ENCODE measurements at places on chromosomes 16 and 17.

- no peak for DNase-seq
These were observed 75.2 kb downstream of the SCNN1B start for GRCh38 chr16:23377071-23377931.

GRCh38 chr17:77609553-77610517 is 348.7 kb upstream of the TNRC6C start:
- DNase-seq, result no peak

- no peak for DNase-seq
These were observed 446.1 kb downstream of the SOX9 start for GRCh38 chr17:72566671-72567484.

- DNase-seq, result no peak
These were observed 51.4 kb upstream of the TMEM132E start for GRCh38 chr17:34527908-34528470.

DNA sequence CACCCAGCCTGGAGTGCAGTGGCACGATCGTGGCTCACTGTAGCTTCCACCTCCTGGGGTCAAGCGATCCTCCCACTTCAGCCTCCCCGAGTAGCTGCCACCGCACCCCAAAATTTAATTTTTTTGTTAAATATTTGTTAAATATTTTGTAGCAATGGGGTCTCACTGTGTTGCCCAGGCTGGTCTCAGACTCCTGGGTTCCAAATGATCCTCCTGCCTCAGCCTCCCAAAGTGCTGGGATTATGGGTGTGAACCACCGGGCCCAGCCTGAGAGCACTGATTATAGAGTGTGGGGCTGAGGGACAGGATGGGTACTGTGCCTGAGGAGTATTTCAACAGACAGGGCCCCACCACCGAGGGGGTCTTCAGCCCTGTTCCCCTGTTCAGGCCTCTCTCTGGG is 35.6 kb downstream of the TPSG1 start:
- no peak for DNase-seq

DNA sequence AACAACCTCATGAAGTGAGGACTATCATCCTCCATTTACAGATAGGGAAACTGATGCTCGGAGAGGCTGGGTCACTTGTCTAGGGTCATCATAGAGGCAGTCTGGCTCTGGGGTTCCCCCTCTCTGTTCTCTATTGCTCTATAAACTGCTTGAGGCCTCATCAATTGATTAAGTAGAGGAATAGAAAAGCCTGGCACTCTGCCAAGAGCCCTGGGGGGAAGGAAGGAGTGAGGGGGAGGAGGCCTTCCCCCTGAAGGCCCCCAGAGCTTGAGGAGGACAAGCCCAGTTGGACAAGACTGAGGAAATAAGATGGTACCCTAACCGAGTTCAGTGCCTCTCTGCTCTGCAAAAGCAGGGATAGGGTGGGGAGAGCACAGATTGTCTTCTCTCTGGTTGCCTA is 21.0 kb downstream of the SDK2 start:
- no peak for DNase-seq

DNA sequence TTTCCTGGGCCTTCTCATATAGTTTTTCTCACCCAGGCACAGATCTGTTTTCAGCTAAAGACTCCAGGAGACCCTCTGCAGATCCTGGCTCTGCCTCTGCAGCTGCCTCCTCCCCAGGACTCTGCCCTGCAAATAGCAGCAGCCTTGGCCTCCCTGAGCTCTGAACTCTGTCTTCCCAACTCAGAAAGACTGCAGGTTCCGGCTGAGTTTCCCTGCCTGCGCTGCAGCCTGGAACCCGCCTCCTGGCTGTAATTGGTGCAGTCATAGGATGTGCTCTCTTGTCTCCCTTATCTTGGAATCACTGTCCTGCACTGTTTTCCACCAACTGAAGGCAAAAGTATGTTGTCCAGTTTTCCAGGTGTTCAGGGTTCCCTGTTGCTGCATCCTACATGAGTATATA is 14.3 kb upstream of the DNASE1 start:
- no peak for DNase-seq

DNA sequence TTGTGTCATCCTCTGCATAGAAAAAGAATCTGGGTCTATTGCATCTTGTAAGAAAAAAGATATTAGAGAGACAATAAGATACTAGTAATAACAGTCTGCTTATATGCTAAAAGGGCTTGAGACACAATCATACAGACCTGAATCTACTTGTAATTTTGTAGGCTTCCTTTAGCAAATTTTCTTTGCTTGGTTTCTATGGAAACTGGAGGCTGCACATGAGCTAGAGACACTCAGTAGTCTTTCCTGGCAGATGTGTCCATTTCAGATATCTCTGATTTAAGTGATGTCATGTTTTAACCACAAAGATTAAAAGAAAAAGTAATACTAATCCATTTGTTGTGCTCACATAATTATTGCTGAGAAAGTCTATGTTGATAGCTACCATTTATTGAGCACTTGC is 123.9 kb upstream of the GNAO1 start:
- no peak for DNase-seq

DNA sequence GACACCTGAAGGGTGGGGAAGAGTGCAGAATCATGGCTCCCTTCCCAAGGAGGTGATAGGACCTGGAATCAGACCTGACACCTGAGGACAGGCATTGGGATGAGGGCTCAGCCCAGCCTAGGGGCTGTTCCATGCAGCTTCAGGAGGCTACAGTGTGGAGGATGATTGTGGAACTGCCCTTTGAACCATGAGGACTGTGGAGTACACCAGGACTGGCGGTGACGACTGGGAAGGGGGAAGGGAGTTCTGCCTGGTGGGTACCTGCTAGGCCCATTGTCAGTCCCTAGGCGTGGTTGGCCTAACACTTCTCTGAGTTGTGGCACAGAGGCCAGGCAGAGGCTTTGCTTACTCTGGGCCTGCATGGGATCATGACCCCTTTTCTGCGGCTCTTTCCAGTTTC is 76.1 kb downstream of the MPRIP start:
- no peak for DNase-seq

DNA sequence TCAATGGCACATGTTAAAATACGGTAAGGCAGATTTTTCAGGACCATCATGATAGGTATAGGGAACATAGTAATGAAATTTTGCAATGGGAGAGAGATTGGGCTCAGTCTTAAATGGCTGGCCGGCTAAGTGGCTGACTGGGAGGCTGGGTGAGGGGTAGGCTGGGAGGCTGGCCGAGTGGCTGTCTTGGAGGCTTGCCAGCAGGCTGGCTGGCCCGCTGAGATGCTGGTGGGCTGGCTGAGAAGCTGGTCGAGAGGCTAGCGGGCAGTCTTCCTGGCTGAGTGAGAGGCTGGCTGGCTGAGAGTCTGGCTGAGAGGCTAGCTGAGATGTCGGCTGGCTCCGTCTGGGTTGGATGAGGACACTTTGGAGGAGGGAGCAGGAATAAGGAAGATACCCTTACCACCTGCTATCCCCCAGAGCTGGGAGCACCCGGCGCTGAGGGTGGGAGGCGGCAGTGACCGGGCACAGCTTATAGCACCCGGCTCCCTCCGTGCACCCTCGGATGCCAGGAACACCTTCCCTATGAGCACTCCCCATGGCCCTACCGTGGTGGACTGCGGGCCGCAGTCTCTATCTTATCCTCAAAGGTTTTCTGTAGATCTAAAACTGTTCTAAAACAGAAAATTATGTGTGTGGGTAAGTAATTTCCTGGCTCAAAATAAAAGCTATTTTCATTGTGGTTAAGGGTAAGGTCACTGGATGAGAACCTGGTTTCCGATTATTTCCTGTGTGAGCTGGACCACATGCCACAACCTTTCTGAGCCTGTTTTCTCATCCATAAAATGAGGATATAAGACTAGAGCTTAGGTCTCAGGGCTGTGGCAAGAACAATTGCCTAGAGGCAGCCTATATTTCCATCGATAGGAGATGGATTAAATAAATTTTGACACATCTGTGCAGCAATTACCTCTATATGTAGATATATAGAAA is 34.5 kb upstream of the TMC5 start:
- no peak for DNase-seq

- DNase-seq, result no peak
These were observed 5.9 kb upstream of the CORO6 start for GRCh38 chr17:29628644-29629043.

DNA sequence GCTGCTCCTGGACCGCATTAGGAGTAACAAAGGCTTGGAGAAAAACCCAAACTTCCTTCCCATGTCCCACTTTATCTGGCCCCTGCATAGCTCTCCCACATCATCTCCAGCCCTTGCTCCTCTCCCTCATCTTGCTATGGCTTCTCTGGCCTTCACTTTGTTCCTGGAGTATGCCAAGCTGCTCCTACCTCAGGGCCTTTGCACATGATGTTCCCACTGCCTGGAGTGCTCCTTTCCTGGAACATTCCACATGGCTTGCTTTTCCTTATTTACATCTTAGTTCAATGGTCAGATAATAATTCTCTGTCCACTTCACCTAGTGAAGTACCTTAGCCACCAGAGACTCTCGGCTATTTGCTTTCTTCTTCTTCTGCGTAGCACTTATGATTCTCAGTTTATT is 4.3 kb upstream of the KSR1 start:
- no peak for DNase-seq

DNA sequence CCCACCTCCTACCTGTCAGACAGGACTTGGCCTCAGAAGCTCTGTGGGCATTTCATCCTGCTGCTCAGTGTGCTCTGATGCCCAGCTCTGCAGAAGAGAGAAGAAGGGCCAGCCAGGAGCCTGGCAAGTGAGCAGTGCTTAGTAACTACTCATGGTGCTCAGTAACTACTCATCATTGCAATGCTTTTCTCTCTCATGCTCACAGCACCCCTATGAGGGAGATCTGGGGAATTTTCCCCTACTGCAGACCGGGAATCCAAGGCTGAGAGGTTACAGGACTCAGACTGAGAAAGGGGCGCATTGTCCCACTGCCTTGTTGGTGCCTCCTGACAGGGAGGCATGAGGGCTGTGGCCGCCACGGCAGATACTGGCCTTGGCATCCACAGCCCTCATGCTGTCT is 261.1 kb downstream of the C16orf95 start:
- DNase-seq, result no peak

DNA sequence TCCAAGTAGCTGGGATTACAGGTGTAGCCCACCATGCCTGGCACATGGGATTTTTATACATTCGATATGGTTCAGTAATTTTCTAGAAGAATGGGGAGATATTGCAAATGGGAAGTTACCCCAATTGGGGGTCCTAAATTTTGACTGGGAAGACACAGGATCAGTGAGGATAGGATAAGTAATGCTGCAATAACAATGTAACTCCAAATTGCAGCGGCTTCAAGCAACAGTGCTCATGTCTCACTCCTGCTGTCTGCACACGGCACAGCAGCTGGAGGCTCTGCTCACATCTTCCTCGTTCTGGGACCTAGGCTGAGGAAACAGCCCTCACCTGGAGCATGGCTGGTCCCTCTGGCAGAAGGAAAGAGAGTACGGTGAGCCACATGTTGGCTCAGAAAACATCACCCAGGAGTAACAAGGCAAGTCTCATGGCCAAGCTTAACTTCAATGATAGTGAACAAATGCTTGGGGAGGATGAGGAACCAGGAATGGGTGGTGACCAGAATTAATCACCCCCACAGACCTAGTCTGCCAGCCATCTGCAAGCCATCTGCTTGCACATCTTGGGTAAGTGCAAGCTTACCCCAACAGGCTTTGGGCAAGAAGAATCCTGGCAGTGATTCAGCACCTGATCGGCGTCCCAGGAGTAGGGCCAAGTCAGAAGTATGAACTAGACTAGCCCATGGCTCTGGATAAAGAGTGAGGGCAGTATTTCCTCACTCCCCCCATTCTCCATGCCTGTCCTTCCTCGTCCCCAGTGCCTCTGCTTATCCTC is 229.2 kb downstream of the COPRS start:
- DNase-seq, result no peak
